T-helper 2 cell treated with Interferon-gamma antibody and Interleukin-4, amounts not matched to agents 100 ng/mL and 5 ng/mL, for 36 hours (primary cell): ENCODE measurements at places on chromosomes 5 and 9. TPM values are rescaled to one million over a fixed set of nuclear protein-coding genes. Genes with fewer than 3 reads are reported as not detected.

Gene ALG2
- 31.8 and 33.2 TPM in 2 replicates for total RNA-seq

Gene ARSI
- not detected in 2 replicates for total RNA-seq

Gene TAF7
- 60.8 and 64.9 TPM in 2 replicates for total RNA-seq

Gene SEMA5A
- total RNA-seq, result 1.1 and 1.3 TPM in 2 replicates

Gene CDH12
- total RNA-seq, result not detected in 2 replicates

Gene EQTN
- not detected in 2 replicates for total RNA-seq

Gene TMC1
- not detected in 2 replicates for total RNA-seq

Gene LCP2
- 380 and 381 TPM in 2 replicates for total RNA-seq

Gene PDZD2
- total RNA-seq, result not detected in 2 replicates

Gene AFF4
- total RNA-seq, result 30.5 and 31.8 TPM in 2 replicates

Gene F2RL2
- total RNA-seq, result not detected in 2 replicates

Gene LCN10
- 0.34 TPM in 1 of 2 replicates, not detected in the other for total RNA-seq

Gene RCL1
- 26.7 and 28.3 TPM in 2 replicates for total RNA-seq

Gene SPATA31D1
- total RNA-seq, result not detected in 2 replicates

Gene ABHD17B
- 25.3 and 28.7 TPM in 2 replicates for total RNA-seq

Gene OSMR
- total RNA-seq, result not detected in 2 replicates

Gene CCNJL
- not detected in 2 replicates for total RNA-seq

Gene ANXA2R
- 26.2 and 26.6 TPM in 2 replicates for total RNA-seq

Gene SV2C
- total RNA-seq, result 0.02 TPM in 2 replicates
